Hippocampal formation (tissue), 2 donors: ENCODE measurements at places on chromosomes 1 and 21.

- no peak for DNase-seq
Observed at GRCh38 chr1:11314959-11315358, 42.0 kb downstream of the UBIAD1 start.

- DNase-seq = no peak
Observed at GRCh38 chr1:206041640-206042039, 11.3 kb upstream of the RHEX start.

DNA sequence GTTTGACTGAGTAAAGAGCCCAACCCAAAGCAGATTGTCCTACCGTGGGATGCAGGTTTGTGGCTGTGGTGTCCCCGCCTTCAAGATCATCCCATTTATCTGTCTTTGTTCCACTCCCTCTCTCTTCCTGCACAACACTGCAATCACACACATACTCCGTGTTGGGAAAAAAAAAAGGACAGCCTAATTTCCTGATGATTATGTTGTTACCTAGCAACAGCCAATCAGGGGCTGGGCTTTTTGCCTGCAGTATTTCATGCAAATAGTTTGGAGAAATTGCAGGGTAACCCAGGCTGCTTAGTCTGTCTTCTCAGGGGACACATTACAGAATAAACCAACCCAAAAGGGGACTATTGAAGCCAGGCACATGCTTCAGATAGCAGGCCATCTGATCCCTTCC, 38.3 kb downstream of the PHC2 start:
- no peak for DNase-seq

- no peak for DNase-seq
Observed at GRCh38 chr1:19441048-19441780, 44.1 kb downstream of the CAPZB start.

DNA sequence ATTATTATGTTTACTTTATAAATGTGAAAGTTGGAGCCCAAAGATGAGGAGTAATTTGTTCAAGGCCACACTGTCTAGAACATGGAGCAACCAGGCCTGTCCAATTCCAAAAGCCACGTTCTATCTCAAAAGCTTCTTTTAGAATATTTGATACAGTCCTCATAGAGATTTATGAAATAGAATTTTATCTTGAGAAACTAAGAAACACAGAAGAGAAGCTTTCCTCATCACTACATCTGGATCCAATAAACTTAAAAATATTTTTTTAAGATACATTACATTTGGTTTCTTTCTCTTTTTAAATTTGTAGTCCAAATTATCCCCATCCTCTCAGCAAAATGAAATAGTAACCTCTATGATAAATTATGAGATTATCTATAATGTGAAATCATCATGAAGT, 58.9 kb downstream of the DDAH1 start:
- no peak for DNase-seq

DNA sequence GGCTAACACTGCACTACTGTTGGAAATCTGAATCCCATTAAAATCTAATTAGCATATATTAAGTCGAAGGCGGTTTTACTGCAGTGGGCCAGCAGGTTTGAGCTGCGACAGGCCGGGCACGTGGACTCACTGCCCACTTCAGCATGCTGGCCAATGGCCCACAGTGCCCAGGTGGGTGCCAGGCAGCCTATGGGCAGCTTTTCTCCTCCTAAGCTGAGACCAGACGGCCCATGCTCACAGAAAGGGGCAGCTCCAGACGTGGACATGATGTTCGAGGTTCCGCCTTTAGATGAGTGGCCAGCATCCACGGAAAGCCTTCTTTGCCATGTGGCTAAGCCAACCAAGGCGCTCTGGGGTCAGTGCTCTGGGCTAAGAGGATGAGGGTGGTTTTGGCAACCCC, 89.8 kb upstream of the KLHDC7A start:
- no peak for DNase-seq

DNA sequence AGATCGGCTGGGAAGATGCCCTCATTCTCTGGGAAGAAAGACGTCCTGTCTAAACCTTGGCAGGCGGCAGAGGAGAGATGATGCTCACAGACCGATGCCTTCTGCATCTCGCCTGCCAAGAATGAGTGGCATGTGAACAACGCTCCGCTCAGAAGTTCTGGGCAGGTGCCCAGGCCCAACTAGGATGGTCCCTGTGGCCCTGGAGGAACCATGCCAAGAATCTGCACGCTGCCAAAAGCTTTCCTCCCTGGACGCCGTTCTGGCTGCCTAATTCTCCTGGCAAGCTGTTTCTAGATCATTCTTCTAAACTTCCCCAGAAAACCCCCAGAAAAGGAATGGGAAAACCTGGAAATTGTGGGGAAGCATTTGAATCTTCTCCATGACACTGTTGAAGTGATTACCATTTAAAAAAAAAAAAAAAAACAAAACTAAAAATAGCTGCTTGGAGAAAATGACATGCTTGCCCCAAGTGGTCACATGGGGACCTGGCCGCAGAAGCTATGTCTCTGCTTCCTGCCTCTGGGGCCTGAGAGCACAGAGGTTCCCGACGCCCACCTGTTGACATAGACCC, 440.9 kb downstream of the PRDM2 start:
- peak; percentile 41 for DNase-seq

- DNase-seq = no peak
Observed at GRCh38 chr1:175317779-175318178, 125.2 kb upstream of the KIAA0040 start.

DNA sequence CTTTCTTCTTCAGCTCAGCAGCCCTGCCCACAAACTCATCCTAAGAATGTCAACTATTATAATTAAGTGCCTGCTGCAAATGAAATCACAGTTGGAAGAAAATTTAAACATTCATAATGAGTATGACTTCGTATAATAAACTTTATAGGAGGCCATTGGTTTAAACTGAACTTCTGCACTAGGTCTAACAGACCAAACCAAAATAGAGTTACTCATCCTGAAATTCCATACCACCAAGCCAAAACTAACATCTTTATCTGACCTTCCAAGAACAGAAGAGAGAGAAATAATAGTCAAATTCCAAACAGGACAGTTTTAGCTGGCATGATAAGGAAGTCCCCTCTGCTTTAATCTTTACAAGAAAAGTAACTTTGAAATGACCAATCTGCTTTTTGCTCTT, 472.4 kb upstream of the PRMT6 start:
- no peak for DNase-seq

DNA sequence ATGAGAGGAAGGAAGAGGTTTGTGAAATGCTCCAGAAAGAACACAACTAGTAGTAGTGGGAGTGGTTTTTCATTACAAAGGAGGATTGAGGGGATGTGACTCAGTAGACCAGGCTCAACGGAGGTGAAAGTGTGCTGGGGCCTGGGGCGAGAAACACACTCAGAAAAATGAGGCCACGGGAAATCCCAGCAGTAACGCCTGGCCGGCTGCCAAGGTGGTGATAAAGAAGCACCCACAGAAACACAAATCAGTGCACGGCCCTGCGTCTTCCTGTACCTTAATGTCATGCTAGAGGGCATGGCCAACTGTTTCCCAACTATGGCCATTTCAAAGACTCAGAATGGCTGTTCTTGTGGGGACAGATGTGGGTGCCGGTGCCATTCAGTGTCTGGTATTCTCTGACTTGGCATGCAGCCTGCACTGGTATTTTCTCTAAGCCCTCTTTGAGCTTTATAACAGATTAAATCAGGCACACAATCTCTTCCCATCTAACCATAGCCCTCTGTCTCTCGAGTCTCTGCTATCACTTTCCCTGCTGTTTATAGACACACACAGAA, 38.2 kb downstream of the URB2 start:
- peak; percentile 14 for DNase-seq

DNA sequence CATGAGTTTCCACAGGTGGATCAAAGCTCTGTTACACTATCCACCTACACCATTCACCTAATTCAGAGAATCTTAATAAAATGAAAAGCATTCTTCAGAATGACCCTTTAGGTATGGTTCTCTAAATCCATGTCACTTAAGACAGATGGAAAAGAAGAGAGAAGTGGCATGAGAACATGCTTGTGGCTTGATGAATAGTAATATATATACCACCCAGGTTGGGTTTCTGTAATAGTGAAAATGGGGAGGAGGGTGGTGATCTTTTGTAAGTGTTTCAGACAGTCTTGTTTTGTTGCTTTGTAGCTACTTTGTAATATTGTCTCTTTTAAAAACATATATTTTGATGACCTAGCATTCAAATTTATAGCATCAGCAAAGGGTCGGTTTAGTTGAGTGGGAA, 469.8 kb downstream of the USP25 start:
- DNase-seq = no peak

DNA sequence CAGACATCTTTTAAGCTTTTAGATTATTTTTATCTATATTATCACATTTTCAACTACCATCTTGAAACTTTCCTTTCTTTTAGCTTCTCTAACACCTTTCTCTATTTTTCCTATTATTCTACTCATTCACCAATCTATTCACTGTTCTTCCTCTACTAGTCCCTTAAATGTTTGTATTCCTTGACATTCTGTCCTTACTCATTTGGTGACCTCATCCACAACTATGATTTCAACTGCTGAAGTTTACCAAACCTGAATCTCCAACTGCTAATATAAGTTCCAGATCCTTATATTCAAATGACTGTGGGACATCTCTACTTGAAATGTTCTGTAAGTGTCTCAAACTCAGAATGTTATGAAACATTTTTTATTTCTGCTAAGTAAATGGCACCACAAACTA, 49.2 kb downstream of the TUT4 start:
- no peak for DNase-seq

DNA sequence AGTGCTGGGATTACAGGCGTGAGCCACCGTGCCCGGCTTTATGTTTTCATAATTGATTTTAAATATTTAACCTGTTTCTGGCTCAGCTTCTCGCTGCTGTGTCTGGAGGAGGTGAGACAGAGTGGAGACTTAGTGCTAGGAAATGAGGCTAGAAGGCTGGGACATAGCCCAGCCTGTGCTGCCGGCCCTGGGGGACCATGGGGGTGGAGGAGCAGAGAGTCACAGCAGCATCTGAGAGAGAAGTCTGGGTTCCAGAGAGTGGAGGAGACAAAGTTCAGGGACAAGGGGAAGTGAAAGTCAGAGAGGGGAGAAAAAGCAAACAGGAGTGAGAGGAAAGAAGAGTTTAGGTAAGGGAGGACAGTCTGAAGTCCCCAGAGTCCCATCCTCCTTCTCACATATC, 71.9 kb downstream of the LHX9 start:
- DNase-seq = no peak

DNA sequence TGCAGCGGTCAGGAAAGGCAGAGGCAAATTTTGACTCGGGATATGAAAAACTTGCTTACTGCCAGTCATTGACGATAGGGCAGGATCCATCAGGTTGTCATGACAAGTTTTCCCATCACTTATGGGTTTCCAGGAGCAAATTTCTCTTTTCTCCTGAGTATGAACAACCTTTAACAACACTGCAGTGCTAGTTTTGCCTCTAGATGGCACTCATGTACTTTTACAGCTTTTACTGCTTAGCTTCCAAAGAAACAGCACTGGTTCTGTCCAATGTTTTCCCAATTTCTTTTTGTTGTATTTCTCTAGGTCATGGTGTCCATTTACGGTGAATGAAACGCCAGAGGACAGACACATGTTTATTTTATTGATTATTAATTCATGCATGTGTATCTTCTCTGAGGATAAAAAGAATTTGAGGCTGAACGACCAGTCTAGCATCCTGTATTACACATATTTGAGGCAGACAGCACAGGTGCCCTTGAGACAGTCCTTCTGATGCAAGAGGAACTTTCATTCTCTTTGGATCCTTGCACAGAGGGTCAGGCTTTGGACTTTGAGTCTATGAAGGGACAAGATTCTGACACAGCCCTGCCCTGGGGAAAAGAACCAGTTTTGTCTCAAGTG, 112.3 kb upstream of the TRABD2B start:
- DNase-seq = no peak

DNA sequence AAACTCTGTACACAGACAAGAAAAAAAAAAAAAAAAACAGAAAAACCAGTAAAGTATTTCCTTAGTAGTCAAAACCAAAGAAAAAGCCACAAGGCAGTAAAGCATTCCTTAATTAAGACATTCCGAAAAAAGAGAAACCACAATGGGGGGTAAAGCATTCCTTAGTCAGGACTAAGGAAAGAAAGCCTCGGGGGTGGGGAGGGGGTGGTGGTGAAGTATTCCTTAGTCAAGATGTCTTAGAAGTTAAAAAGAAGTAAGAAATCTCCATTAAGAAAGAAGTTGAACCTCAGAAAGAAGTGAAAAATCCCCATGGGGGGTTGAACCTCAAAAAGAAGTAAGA, 28.2 kb upstream of the FMO1 start:
- no peak for DNase-seq

DNA sequence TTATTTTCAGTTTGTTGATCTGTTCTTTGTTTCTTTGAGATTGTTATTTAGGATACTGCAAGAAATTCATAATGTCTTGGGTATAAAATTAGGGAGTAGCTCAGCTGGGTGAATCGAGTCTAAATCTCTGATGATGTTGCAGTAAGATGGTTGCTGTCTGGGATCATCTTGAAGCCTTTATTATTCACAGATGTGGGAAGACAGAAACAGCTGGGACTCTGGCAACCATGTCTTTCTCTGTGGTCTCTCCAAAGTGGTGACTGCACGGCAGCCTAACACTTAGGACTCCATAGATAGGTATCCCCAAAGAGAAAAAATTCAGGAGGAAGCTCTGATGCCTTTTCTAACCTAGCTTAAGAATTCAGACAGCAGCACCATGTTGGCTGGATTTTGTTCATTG, 52.7 kb downstream of the RAP1A start:
- no peak for DNase-seq

- DNase-seq = no peak
Observed at GRCh38 chr1:241847540-241847795, 536 bp upstream of the EXO1 start.

DNA sequence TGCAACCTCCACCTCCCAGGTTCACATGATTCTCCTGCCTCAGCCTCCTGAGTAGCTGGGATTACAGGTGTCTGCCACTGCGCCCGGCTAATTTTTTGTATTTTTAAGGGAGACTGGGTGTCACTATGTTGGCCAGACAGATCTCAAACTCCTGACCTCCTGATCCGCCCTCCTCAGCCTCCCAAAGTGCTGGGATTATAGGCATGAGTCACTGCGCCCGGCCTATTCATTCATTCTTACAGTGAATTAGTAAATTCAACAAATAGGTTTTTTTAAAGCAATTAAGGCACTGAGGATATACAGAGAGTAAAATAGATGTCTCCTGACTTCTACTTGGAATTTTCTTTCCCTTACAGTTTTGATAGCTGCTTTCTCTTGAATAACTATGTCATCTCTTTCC, 43.5 kb downstream of the CDC42 start:
- DNase-seq = no peak

DNA sequence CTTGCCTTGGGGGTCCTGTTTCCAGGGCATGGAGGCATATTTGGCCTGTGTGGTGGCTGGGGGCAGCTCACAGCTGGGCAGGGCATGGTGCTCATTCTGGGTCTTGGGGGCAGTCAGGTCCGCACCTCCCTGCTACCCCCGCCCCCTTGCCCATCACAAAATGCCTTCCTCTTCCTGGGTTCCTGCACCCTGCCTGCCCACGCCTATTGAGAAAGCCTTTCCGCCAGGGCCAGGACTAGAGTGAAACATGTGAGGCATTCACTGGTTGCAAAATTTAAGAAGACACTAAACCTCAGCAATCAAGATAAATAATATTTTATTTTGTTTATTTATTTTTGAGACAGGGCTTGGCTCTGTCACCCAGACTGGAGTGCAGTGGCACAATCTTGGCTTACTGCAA, 19.7 kb downstream of the PTAFR start:
- no peak for DNase-seq

- DNase-seq = peak; percentile 25
Observed at GRCh38 chr1:40399984-40400704, 26.6 kb downstream of the SMAP2 start.
